Activated T-cell treated with anti-CD3 and anti-CD28 coated beads, Interleukin-2, amount 50 U/mL, for 72 hours (primary cell): ENCODE measurements at places on chromosomes 11 and 22. TPM values are rescaled to one million over a fixed set of nuclear protein-coding genes. Genes with fewer than 3 reads are reported as not detected.

GRIA4 gene
- total RNA-seq, result not detected

- peaks cover 18% of the 10 kb centered on the region for H3K36me3 ChIP-seq
- peak overlapping the region; percentile 31 for H3K4me3 ChIP-seq
- peaks cover 46% of the 10 kb centered on the region for H3K4me1 ChIP-seq
- DNase-seq, result peak; percentile 56
- H3K27me3 ChIP-seq, result no peaks in the 10 kb centered on the region
- H3K27ac ChIP-seq, result peak overlapping the region; percentile 80
Observed at GRCh38 chr22:41822317-41823057, 10.4 kb upstream of the SREBF2 start.

GRCh38 chr11:2298795-2299761, 2.6 kb downstream of the C11orf21 start:
- H3K36me3 ChIP-seq, result peaks cover 2% of the 10 kb centered on the region
- H3K27ac ChIP-seq, result no peak overlapping the region
- DNase-seq, result peak; percentile 14
- H3K4me3 ChIP-seq, result peak overlapping the region; percentile 32
- H3K27me3 ChIP-seq, result no peaks in the 10 kb centered on the region
- peaks cover 31% of the 10 kb centered on the region for H3K4me1 ChIP-seq

GRCh38 chr22:45629469-45630089, 42.1 kb upstream of the ATXN10 start:
- H3K36me3 ChIP-seq, result no peaks in the 10 kb centered on the region
- DNase-seq, result no peak
- no peak overlapping the region for H3K27ac ChIP-seq
- H3K27me3 ChIP-seq, result peaks cover 22% of the 10 kb centered on the region
